ENCODE measurements at places on chromosomes 5 and 9.

GRCh38 chr5:150340614-150341255 lies 16.8 kb upstream of the TCOF1 start:
- no peak for DNase-seq

- no peak for DNase-seq
These were observed 97.0 kb upstream of the COL5A1 start for GRCh38 chr9:134544388-134545214.

GRCh38 chr5:65014769-65015168 lies 246.0 kb downstream of the CWC27 start:
- no peak for DNase-seq

GRCh38 chr5:8644377-8644776 lies 775.4 kb downstream of the MTRR start:
- DNase-seq: no peak

DNA sequence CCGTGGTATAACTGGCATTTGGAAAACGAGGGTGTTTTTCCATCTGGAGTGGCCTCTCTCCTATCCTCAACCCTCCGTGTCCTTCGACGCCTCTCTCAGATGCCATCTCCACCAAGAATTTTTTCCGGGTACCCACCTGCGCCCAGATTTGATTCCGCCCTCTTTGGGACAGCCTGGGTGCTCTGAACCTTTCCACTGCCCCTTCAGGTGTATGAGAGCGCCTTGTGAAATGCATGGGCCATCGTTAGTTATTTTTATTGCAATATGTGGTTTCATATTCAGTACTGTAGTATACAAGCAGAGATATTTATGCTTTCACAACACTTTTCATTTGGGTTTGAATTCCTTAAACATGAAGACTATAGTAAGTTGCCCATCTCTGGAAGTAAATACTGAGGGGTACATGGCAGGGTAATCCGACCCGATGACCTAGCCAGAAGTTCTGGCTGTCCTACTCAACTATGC lies 78.2 kb upstream of the IFNE start:
- no peak for DNase-seq

- no peak for DNase-seq
These were observed 2.0 kb upstream of the ROR2 start for GRCh38 chr9:91951944-91952520.

DNA sequence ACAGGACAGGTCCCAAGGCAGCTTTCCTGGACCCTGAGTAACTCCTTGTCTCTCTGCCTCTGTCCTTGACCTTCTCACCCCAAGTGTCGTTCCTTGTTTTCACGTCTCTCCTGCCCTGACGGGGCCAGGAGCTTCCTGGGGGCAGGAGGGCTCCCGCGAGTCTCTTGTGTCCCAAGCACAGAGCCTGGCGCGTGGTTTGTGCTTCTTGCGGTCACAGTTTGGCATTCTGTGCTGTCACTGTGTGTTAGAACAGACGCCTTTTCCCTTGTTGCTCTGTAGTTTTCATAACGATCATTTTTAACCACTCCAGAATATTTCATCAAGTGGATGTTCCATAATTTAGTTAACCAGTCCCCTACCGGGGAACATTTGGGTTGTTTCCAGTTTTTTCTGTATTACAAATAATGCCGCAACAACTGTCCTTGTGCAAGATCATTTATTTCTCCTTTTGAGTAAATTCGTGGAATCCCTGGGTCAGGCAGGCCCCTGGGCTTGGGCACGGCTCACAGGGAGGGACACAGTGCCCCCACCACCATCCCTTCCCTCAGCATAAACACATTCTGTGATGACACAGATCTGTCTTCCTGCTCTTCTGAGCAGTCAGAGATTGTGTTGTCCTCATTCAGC lies 71.9 kb downstream of the TSPAN17 start:
- no peak for DNase-seq

All from activated CD4-positive, alpha-beta memory T cell treated with anti-CD3 and anti-CD28 coated beads for 36 hours (primary cell).